ENCODE measurements at places on chromosomes 11 and 22. TPM values are rescaled to one million over a fixed set of nuclear protein-coding genes. Genes with fewer than 3 reads are reported as not detected.

DNA sequence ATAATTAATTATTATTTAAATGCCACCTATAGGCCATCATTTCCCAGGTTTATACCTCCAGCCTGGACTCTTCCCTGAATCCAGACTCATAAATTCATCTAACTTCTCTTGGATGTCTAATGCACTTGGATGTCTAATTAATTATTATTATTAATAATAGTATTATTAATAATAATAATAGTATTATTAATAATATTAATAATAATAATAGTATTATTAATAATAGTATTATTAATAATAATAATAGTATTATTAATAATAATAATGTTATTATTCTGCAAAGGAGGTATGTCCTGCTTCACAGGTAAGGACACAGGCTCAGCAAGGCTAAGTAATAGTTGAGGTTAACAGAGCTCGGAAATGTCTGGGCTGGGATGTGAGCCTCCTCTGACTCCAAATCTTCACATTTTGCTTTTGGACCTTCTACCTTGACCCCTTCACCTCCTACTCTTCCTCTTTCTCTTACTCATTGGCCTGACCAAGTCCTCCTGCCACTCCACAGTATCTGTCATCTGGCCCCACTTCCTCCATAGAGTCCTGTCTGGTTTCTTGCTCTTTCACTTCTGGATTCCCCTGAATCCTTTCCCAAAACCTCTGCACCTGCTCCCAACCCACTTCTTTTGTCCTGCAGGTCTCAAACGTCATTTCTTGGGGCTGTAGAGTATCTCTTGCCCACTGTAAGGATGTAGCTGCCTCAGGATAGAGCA lies 8.0 kb downstream of the RIBC2 start:
- no peaks in the 10 kb centered on the region for H3K36me3 ChIP-seq
- H3K27me3 ChIP-seq: no peaks in the 10 kb centered on the region
- H3K4me3 ChIP-seq: no peak overlapping the region
- peaks cover 20% of the 10 kb centered on the region for H3K4me1 ChIP-seq
- no peak overlapping the region for H3K27ac ChIP-seq

The OR2AG1 gene
- total RNA-seq: not detected

DNA sequence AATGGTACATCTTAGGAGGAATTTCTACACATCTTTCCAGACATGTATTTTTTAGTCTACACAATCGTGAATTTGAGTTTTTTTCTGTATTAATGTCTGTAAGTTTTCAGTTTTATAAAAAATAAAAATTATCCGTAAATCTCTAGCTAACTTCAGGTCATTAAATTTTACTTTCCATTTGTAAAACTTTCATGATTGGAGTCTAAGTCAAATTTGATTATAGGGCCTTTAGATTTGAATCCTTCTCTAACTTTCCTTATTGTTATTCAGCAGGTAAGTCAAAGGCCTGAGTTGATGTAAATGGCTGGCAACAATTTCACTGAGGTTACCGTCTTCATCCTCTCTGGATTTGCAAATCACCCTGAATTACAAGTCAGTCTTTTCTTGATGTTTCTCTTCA lies at the start of gene OR8I2:
Gene OR8I2 (plus strand): TSS at position 301 of the 400 bp plus-strand sequence. CDS start 0 bp downstream, at position 301.
- H3K27ac ChIP-seq: no peak within 1 kb of the TSS
- no peak within 1 kb of the TSS for H3K4me3 ChIP-seq
- H3K4me1 ChIP-seq: no peaks in the 10 kb centered on the region
- H3K27me3 ChIP-seq: no peaks in the 10 kb centered on the region

GRCh38 chr11:110095554-110095953 lies 2.4 kb downstream of the ZC3H12C start:
- H3K27ac ChIP-seq: no peak overlapping the region
- peaks cover 7% of the 10 kb centered on the region for H3K4me1 ChIP-seq
- H3K4me3 ChIP-seq: no peak overlapping the region
- no peaks in the 10 kb centered on the region for H3K36me3 ChIP-seq
- no peak for DNase-seq

- H3K36me3 ChIP-seq: no peaks in the 10 kb centered on the region
- no peak for DNase-seq
Observed at GRCh38 chr11:126607374-126607773, 251.9 kb downstream of the ST3GAL4 start.

The SCGB1D2 gene
- not detected for total RNA-seq

The C11orf97 gene
- total RNA-seq: not detected

- H3K27me3 ChIP-seq: no peaks in the 10 kb centered on the region
- H3K4me3 ChIP-seq: no peak overlapping the region
- no peaks in the 10 kb centered on the region for H3K36me3 ChIP-seq
- no peak overlapping the region for H3K27ac ChIP-seq
- no peaks in the 10 kb centered on the region for H3K4me1 ChIP-seq
Observed at GRCh38 chr22:27636716-27637508, 164.6 kb downstream of the MN1 start.
